ENCODE measurements at places on chromosomes 12 and 14. TPM values are rescaled to one million over a fixed set of nuclear protein-coding genes. Genes with fewer than 3 reads are reported as not detected.

KRT6C gene
- total RNA-seq = not detected

GRCh38 chr14:50783563-50783962 is 47.4 kb downstream of the NIN start:
- H3K27me3 ChIP-seq = no peaks in the 10 kb centered on the region
- no peaks in the 10 kb centered on the region for H3K36me3 ChIP-seq
- no peak overlapping the region for H3K4me3 ChIP-seq
- no peak overlapping the region for H3K27ac ChIP-seq
- no peak for DNase-seq
- H3K4me1 ChIP-seq = peaks cover 5% of the 10 kb centered on the region

SPX gene
- total RNA-seq = 0.66 TPM

DNA sequence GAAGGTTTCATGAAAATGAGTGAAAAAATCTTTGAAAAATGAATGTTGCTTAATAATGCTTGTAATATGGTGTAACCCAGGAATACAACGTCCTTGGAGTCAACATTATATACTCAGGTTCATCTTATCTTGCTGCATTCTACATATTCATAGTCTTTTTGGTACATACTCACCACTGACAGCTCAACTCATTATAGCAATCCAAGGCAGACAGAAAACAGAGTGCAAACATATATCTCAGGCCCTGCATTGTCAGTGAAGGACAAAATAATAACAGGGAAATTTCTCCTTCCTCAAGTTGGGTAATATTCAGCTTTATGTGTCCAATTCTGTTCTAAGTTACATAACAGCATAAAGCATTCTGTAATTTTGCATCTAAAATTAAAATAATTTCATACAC is 1353.0 kb upstream of the SEL1L start:
- no peaks in the 10 kb centered on the region for H3K27me3 ChIP-seq
- no peak for DNase-seq
- H3K36me3 ChIP-seq = no peaks in the 10 kb centered on the region

- no peak for DNase-seq
- no peak overlapping the region for H3K4me3 ChIP-seq
Observed at GRCh38 chr12:69007855-69008351, 74.9 kb upstream of the CPM start.
